ENCODE measurements at places on chromosomes 7 and 10.

DNA sequence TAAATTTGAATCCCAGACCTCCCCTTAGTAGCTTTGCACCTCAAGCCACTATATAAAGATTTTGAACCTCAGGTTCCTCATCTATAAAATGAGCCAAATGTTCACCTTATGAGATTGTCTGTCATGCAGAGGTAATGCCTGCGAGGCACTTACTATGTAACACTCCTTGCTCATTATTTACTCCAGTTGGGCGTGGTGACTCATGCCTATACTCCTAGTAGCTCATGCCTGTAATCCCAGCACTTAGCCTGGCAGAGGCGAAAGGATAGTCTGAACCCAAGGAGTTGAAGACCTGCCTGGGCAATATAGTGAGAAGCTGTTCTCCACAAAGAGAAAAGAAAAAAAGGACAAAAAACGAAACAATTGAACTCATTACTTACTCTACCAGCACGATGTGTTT is 82.2 kb downstream of the MDFIC start:
- DNase-seq = no peak

GRCh38 chr10:9926003-9926402 is 1091.7 kb upstream of the CELF2 start:
- no peak for DNase-seq

DNA sequence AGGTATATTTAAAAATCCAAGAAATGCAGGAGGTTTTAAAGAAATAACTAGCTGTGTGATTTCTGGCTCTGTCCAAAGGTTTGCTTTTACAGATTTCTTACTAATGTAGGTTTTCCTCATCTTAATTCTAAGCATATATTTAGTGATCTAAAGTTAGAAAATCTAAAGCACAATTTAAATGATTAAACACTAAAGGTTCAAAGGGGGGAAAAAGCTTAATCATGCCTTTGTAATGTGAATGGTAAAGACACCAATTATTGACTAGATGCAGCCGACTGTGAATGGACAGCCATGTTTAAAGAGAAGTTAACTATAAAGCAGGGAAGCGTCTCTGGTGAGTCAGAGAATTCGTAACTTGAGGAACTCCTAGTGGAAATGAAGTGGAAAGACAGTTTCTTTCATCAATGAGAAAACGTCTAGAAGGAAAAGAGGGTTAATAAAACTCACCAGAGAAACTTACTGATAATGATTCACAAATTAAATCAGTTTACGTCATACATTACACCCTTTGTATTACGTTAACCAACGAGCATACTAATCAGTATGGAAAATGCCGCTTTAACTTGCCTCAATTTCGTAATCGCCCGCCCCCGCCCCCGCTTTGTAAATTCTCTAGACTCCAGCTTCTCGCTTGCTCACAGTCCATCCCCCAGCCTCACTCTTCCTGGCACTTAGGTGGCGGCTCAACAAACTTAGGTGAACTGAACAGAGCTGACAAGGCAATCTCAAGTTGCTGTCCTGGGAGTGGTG is 1.1 kb upstream of the HBP1 start:
- DNase-seq = peak; percentile 76

GRCh38 chr7:113521468-113521867 is 397.3 kb downstream of the PPP1R3A start:
- no peak for DNase-seq

GRCh38 chr7:144834641-144835144 is 1.2 kb downstream of the TPK1 start:
- DNase-seq = peak; percentile 56

DNA sequence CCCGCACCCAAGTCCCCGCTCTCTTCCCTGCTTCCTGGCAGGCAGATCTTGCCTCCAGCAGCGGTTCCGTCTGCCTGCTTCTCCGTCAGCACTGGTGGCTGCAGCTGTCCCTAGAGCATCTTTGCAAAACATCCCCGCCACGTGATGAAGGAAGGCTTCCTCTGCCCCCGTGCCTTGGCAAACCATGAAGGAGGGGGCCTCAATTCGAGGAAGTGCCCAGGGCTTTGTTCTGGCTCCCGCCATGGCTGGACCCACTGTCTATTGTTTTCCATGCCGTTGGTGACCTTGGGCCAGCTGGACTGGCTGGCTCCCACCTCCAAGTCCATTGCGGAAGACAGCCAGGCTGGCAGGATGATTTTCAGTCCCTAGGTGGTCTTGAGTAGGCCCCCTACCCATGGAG is 13.2 kb upstream of the AQP1 start:
- DNase-seq = no peak

- no peak for DNase-seq
Observed at GRCh38 chr7:131087756-131088658, 239.7 kb upstream of the MKLN1 start.

GRCh38 chr10:6095810-6096570 is 7.2 kb downstream of the RBM17 start:
- no peak for DNase-seq

GRCh38 chr7:153385502-153385901 is 626.0 kb downstream of the ACTR3B start:
- DNase-seq = no peak

GRCh38 chr7:95543312-95543711 is 53.0 kb downstream of the PDK4 start:
- DNase-seq = no peak

DNA sequence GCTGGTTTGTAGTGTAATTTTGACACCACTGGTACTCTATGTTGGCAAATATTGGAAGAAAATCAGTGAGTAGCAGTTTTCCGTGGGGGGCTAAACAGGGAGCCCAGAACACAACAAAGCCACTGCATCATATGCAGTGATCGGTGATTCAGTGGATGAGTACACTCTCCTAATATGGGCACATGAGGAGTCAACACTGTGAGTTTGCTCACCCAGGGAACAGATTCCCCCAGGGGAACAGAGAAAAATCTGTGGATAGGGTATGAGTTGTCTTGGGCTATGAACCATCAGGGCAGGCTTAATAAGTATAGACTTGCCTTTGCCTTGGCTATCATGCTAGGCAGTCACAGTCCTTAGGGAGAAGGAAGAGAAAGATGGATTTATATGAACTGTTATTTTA is 227.7 kb upstream of the SEMA3E start:
- no peak for DNase-seq
